ENCODE measurements at places on chromosomes 12 and 14.

GRCh38 chr14:33451211-33451610 is 499.7 kb downstream of the EGLN3 start:
- DNase-seq = no peak

DNA sequence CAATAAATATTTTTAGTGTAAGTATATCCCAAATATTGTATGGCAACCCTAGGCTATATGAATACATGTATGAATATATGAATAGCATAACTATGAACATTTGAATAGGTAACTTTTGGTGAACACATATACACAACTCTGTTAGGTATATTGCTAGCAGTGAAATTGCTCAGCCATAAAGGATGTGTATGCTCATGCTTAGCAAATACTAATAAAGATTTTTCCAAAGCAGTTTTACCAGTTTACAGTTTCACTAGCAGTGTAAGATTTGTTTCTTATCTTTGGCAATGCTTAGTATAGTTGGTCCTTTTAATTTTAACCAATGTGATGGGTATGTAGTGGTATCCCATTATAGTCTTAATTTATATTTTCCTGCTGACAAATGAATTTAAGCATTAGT is 5.3 kb upstream of the DAAM1 start:
- no peak for DNase-seq

- DNase-seq = no peak
Observed at GRCh38 chr14:32510815-32511214, 181.7 kb downstream of the AKAP6 start.

DNA sequence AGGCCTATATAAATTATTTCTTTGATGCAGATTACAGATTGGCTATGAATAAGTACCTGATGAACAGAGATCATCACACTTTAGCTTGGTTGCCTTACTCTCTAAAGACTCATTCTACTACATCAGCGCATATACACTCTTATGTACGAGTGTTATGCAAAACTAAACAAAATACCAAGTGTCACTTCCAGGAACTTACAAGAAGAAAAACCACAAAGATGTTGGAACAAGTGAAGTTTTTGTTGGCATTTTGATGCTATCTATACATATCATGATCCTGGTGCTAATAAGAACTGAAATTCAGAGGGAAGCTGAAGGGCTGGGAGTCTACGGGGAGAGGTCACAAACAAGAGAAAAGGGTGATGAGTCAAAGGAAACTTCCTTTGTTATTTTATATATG is 47.9 kb upstream of the CERS5 start:
- DNase-seq = no peak

- DNase-seq = no peak
Observed at GRCh38 chr12:46675736-46676135, 150.1 kb downstream of the SLC38A4 start.

DNA sequence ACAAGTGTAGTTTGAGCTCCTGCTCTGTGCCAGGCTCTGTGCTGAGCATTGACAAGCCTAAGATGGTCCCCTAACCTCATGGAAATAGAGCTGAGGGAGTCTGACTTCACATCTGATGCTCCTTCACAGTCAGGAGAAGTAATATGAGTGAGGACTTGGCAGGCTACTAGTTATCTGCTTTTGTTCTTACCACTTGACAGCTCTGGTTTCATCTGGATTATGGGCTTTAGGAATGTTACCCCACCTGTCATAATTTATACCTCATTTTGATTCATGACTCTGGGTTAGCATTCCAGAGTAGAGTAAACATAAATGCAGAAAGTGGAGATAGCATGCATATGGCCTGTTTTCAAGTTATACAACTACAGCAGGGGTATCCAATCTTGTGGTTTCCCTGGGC is 40.5 kb downstream of the ATP6V1D start:
- no peak for DNase-seq

GRCh38 chr14:105864116-105864515 is 337.7 kb downstream of the TMEM121 start:
- no peak for DNase-seq

GRCh38 chr14:75223664-75224154 is 47.3 kb upstream of the TMED10 start:
- no peak for DNase-seq

- DNase-seq = no peak
Observed at GRCh38 chr12:52167526-52167925, 24.3 kb downstream of the KRT80 start.

GRCh38 chr12:132462788-132463187 is 27.2 kb upstream of the FBRSL1 start:
- no peak for DNase-seq

GRCh38 chr12:91663310-91663709 is 480.7 kb upstream of the DCN start:
- DNase-seq = no peak

GRCh38 chr12:125351788-125352187 is 286.6 kb downstream of the AACS start:
- no peak for DNase-seq

- no peak for DNase-seq
Observed at GRCh38 chr12:22994316-22994675, 369.3 kb downstream of the ETNK1 start.

- DNase-seq = no peak
Observed at GRCh38 chr12:122845041-122845864, 10.0 kb downstream of the HIP1R start.

- DNase-seq = no peak
Observed at GRCh38 chr12:52810554-52810953, 3.4 kb downstream of the KRT4 start.

GRCh38 chr14:39442293-39442692 is 10.1 kb upstream of the FBXO33 start:
- no peak for DNase-seq

DNA sequence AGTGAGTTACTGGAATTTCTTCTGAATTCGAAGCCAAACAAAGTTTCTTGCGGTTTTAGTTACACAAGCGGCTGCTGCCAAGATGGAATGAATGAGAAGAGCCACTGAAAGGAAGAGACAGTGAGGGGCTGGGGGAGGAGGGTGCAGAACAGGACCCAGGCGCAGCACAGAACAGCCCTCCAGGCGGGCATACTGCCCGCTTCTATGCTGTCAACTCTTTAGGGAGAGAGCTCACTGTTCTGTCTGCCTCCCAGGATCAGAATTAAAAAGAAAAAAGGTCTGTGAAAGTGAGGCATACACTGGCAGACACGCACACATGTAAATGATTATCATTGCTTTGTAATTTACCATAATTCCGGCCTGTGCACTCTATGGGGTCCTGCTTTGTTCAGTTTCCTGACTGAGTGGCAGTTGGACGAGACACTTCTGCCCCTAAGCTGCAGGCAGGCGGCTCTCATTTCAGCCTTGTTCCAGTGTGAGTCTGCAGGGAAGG is 231.6 kb downstream of the CACNA1C start:
- no peak for DNase-seq

- DNase-seq = no peak
Observed at GRCh38 chr12:123335490-123335889, 29.2 kb downstream of the SBNO1 start.

DNA sequence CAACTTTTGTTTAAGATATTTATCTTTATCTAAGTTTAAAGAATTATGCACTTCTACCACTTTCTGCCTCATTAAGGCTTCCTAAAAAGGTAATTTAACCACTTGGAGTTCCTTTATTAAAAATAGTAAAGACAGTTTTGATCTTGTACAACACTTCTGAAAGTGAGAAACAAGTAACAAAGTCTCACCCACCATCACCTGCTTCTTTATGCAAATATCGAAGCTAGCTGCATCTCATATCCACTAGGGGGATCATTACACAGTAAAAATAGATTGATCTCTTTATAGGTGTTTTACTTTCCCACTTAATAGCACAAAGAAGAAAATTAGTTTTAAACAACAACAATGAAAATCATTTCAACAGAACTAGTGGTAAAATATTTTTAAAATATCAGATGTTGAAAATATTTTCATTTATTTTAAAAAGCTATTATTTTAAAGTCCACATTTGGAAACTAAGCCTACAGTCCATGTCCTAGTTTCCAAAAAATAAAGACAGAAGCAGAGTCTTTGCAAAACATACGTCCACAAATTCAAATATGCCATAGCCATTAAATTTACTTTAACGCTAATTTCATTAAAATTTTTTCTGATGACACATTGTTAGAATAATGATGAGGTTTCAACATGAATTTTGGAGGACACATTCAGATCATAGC is 160.0 kb upstream of the SOX5 start:
- no peak for DNase-seq

- DNase-seq = no peak
Observed at GRCh38 chr12:105067511-105068031, 16.7 kb downstream of the ALDH1L2 start.

GRCh38 chr12:79487386-79488110 is 203.2 kb downstream of the PAWR start:
- DNase-seq = no peak

GRCh38 chr14:89196545-89196944 is 220.5 kb downstream of the FOXN3 start:
- DNase-seq = no peak

DNA sequence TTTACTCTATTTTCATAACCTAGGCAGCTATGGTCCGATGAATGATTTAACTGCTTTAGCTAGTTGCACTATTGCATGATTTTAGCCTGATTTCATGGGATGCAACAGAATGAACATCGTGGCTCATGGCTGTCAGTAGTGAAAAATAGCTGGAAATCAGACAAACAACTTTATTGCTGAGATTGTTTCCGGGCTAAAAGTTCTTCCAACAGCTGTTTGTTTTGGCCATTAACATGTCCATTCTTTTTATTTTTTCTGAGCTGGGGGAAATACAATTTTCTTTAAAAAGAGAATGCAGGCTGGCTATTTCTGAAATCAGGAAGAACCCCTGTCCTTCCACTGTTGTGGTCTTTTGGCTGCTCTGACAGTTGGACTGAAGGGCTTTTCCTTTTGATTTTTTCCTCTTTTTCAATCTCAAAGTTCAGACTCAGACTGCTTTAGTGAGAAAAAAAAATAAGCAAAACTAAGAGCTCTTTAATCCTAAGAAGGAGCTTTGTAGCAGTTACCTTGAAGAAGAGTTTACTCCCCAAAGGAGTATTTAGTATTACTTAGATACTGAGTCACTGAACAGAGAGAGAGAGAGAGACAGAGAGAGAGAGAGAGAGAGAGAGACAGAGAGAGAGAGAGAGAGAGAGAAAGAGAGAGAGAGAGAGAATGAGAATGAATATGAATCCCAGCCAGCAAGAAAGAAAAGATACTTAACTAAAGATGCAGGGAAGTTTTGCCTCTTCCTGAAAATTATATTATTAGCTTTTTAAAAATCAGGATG is at the start of gene NAV3:
TSS of gene NAV3 (plus strand) at position 312 of the 769 bp plus-strand sequence. CDS start 568 bp downstream, outside the sequence.
- no peak for DNase-seq

DNA sequence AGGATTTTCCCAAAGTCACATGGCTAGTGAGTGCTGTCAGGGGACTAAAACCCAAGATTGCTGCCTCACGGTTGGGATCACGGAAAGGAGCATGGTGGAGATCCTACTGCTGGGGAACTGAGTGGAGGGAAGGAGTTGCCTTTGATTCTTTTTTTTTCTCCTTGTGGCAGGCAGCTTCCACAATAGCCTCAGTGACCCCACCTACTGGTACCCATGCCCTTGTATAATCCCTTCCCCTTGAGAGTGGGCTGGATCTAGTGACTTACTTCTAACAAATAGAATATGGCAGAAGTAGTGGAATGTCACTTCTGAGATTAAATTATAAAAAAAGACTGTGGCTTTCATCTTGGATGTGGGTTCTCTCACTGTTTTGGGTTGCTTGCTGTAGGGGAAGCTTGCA is 135.7 kb downstream of the DICER1 start:
- DNase-seq = no peak

- no peak for DNase-seq
Observed at GRCh38 chr12:6288235-6288634, 22.2 kb upstream of the PLEKHG6 start.

GRCh38 chr14:58479975-58480374 is 52.5 kb downstream of the KIAA0586 start:
- DNase-seq = no peak

DNA sequence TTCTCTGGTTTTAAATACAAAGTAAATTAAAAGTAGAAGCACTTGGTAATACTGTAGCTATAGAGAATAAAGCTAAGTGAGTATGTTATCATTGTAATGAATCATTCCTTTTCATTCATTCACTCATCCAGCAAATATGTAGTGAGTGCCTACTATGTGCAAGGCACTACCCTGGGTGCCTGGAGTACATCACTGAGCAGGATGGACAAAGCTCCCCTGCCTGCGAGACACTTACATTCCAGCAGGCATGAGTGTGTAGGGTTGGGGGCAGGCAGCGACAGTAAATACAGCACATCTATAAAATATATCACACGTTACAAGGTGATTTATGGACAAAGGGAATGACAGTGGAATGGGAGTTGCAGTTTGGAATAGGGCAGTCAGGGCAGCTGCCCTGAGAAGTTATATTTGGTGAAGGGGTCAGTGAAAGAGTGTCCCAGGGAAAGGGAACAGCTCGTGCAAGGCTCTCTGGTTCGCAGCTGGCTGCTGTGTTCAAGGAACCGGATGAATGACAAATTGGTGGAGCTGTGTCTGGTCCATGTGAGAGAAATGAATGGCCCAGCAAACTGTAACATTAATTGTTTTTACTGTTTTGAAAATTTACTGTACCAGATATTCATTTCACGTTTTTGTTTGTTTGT is 159.6 kb downstream of the CRADD start:
- DNase-seq = no peak

GRCh38 chr12:102462795-102463465 is 17.4 kb downstream of the IGF1 start:
- DNase-seq = no peak

- no peak for DNase-seq
Observed at GRCh38 chr12:6632026-6632983, 3.5 kb downstream of the LPAR5 start.

GRCh38 chr12:116346741-116347140 is 69.2 kb upstream of the MED13L start:
- DNase-seq = no peak

DNA sequence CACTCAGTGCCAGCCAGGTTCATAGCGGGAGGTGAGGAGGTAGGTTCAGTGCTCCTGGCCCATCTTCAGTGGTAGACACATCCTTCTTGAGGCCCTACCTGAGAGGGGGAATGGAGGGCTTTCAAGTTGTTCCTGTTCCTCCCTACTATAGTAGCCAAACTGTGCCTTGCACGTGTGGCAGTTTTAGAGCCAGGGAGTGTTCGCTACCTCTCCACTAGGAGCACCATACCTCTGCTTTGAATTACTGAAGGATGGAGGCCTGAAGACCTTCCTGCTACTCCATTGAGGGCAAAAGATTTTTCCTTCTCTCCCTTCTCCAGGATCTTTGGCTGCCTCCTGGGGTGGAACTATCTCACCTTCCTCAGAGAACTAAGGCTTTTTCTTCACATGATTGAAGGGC is 5.9 kb upstream of the ALG10 start:
- no peak for DNase-seq

GRCh38 chr12:19064713-19065112 is 64.8 kb upstream of the PLEKHA5 start:
- no peak for DNase-seq

DNA sequence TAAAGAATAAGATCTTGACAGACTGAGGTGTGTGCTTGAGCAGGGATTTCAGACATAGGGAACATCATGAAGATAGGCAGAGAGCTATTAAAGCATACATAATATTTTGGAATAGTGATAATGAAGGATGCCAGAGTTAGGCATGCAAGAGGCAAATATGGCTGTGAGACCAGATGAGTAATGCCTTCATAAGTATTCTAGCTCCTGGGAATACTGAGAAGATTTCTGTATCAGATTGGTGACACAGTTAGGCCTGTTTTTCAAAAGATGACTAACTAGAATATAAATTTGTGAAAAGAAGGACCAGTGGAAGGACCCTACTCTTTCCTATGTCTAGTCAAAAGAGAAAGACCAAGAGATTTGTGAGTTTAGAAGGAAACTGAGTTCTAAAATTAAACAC is 108.8 kb downstream of the TXNDC16 start:
- DNase-seq = no peak

Measured in hematopoietic multipotent progenitor cell treated with erythropoietin and hydrocortisone succinate and interleukin-3 and kit ligand, for 15 days (in vitro differentiated cells).